ENCODE measurements at places on chromosomes 6 and 20.

DNA sequence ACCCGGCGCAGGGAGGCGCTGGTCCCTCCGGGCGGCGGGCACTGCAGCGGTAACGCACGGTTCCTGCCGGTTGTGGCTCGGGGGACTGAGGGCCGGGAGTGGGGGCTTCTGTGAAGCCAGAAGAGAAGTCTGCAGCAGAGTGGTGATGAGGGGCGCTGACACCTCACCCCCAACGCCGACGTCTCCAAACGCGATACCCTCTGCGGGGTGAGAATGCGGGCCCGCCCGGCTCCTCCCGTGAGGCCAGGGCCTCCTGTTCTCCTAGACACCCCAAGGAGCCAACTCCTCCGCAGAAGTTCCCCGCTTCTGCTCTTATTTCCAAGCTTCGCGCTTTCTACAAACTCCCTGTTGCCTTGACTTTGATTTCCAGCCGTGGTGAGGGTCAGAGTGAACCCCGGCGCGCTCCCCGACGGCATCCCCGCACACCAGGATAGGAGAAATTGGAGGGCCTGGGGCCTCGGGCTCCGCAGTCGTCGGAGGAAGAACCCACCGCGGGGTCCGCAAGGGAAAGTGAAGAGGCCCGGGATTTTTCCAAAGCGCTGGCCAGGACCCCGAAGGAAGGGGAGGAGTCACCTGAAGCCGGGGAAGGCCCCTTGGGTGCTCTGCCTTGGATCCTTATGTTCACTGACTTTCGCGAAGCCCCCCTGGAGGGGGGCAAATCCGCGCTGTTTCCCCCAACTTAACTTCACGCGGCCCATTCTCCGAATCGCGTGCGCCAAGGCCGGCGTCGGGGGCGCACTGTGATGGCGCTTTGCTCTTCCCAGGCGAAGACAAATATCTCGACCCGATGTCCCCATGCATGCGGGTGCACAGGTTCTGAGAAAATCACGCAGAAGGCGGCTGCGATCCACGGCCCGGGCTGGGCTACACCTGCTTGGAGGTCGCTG lies 3.1 kb upstream of the INSM1 start:
- no peak for DNase-seq

DNA sequence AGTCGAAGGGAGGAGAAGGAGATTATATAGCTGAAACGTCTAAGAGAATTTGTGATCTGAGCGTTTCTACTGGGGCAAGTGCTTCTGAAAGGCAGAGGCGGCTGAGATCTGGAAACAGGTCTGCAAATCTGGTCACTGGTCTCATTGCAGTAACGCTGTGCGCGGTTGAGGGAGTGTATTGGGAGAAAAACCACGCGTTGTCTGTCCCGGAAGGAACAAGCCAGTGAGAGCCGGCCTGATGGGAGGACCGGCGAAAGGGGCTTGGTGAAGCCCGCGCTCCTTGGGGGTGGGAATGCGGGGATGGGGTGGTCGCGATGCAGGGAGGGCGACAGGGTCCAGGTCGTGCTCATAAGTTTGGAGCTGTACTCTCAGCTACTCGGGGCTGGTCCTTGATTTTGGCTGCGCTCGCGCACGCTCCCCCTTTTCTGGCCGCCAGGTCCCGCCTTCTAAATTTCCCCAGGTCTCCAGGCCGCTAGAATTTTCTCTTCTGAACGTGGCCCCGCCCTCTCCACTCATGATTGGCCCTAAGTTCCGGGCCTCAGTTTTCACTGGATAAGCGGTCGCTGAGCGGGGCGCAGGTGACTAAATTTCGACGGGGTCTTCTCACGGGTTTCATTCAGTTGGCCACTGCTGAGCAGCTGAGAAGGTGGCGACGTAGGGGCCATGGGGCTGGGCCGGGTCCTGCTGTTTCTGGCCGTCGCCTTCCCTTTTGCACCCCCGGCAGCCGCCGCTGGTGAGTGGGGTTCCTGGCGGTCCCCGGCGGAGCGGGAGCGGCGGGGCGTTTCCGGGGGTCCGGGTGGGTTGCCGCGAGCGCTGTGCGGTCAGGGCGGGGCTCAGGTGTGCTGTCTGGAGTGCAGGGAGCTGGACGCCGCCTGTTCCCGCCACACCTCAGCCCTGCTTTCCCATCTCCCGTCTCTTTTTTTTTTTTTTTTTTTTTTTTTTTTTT lies at the start of gene MICB:
Gene MICB, plus strand, starts transcription at position 615 of the 946 bp plus-strand sequence. Its CDS starts 49 bp downstream, at position 664.
- peak; percentile 82 for DNase-seq

GRCh38 chr20:63739130-63740069 lies at the start of gene SLC2A4RG:
SLC2A4RG (plus strand) TSS chr20:63739776; CDS start chr20:63739913, 137 bp downstream.
- peak; percentile 84 for DNase-seq

- no peak for DNase-seq
Observed at GRCh38 chr6:11085758-11086435, 7.7 kb upstream of the SMIM13 start.

DNA sequence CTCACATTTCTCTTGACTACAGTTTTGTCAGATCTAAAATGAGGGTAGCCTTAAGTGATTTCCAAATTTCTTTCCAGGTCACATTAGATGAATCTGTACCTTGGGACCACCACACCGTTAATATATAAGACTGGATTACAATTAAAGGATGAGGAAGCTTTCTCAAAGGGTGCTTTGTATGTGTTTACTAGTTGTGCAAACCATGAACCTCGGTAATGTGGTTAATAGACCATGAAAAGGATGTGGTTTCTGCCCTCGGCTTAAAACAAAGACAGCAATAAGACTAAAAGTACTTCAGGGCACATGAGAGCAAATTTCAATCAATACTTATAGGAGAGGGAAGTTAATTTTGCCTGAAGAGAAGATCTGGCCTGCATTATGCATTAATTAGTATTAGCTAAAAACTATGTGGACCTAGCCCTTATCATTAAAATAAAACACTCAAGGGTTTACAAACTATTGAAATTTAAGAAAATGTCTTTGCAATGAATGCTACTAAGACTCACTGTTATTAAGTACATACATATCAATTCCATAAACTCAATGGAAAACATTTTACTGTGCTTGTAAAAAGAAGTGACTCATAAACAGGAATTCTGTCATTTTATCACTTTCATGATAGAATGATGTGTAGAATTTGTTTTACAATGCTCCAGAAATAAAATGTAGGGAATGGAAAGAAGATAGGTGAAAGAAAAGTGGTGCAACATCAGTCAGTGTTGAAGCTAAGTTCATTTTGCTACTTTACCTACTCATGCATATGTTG lies 936 bp upstream of the TMX4 start:
- no peak for DNase-seq

- DNase-seq, result no peak
Observed at GRCh38 chr20:45083127-45083526, 17.8 kb downstream of the KCNS1 start.

GRCh38 chr6:159172091-159172491 lies 2.9 kb downstream of the FNDC1 start:
- DNase-seq, result no peak

DNA sequence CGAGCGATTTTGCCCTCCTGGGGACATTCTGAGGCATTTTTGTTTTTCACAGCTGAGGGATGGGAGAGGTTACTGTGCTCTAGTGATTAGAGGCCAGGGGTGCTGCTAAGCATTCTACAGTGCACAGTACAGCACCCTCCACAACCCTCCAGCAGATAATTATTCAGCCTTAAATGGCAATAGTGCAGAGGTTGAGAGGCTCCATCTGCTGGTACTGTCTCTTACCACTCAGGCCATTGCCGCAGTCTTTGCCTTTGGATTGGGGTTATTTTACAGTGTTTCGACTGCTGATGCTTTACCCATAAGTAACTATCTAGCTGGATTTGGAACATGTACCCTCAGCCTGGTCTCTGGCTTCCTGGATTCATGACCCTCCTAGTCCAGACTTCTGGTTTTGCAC lies 705.3 kb downstream of the KIF16B start:
- DNase-seq, result no peak

GRCh38 chr20:41570557-41570956 lies 47.6 kb downstream of the CHD6 start:
- no peak for DNase-seq

DNA sequence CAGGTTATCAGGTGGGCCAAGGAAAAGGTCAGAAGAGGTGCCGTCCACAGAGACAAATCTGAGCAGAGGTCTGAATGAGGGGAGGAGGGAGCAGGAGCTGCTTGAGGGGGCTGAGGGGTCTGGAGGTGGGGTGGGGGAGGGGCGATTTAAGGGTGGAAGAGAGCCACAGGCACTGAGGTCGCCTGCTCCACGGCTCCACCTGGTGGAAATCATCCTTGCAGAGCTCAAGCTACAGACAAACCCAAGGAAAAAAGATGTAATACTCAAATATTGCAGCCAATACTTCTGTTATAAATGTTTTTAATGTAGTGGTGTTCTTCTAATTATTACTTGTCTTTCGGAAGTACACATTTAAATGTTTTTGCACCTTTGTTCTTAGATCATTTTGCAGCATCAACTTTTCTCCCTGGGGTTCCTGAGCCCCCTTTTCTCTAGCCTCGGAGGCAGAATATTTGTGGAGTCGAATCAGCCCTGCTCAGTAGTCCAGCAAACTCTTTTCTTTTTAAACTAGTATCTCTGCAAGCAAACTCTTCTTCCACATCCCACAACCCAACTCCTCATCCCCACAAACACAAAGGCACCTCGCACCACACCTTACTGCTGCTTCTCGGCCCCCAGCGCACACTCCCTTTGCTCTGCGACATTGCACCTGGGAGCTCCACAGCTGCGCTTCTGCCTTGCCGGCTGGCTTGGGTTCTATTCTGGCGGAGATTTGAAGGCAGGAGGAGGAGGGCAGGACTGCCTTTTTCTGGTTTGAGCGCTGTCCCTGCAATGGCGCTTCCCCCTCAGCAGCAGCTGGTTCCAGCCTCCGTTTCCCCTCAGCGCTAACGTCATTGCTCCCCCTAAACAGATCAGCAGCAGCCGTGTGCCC lies 51.0 kb upstream of the TFAP2A start:
- peak; percentile 73 for DNase-seq

DNA sequence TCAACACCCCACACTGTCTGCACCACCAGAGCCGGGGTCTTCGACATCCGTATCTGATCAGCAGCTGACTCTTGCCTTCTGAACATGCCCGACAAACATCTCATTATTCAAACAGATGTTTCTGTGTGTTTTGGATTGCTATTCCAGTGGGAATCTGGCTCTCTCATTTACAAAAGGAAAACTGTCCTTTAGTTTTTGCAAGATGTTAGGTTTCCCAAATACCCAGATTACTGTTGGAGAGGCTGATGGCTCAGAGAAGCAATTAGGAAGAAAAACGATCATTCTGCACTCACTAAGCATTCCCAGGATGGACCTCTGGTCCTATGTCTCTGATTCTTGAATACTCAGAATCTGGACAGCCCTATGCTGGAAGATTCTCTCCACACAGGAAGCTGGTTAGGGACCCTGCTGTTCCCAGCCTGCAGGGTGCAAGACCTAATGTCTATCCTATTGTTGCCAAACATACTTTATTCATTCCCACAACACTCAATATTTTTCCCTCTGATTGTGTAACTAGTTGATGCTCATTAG lies 532.9 kb downstream of the CDH26 start:
- no peak for DNase-seq

DNA sequence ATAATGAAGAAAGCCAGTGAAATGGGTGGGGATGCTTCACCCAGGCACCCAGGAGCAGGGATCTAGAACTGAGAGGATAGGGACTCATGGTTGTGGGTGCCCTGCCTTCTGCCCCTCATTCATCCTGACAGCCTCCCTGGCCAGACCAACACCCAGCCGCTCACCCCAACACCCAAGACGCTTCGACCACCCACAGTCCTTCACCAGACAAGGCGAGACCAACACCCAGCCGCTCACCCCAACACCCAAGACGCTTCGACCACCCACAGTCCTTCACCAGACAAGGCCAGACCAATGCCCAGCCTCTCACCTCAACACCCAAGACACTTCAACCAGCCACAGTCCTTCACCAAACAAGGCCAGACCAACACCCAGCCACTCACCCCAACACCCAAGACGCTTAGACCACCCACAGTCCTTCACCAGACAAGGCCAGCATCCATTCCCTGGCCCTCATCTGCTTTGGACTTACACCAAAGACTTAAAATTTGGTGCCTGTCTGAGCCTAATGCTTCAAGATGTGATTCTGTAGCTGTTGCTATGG lies 131.5 kb downstream of the ANKRD60 start:
- no peak for DNase-seq

GRCh38 chr20:54688476-54688875 lies 213.1 kb downstream of the DOK5 start:
- no peak for DNase-seq

GRCh38 chr20:4095639-4096038 lies 80.3 kb upstream of the RNF24 start:
- no peak for DNase-seq

DNA sequence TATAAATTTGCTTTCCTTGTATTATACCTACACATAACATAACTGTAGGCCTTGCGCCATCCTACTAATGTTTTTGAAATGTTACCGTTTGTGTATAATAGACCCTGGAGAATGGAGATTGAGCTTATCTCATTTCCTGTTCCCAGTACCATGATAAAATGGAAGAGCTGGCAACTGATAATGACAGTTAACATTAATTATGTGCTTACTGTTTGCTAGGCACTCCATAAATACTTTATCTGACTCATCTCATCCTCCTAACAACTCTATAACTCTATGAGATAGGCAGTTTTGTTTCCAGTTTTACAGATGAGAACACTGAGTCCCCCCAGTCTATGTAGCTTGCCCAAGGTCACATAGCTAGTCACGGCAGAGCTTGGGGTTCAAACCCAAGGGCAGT lies 396.7 kb downstream of the SYNE1 start:
- DNase-seq, result no peak

DNA sequence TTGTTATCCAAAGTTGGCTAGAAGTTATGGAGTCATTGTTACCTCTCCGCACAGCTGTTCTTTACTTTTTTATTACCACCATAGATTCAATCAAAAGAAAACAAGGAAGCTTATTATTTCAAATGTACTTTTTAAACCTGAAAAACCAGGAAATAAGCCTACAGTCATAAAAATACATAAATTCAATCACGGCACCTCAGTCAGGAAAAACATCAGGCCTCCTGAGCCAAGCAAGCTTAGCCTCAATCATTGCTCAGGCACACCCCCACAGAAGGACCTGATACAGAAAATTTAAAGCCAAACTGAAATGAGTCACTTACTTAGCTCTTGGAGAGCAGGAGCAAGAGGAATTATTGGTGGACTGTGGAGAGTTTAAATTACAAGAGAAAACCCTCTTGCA lies 44.3 kb downstream of the MARCKS start:
- no peak for DNase-seq

DNA sequence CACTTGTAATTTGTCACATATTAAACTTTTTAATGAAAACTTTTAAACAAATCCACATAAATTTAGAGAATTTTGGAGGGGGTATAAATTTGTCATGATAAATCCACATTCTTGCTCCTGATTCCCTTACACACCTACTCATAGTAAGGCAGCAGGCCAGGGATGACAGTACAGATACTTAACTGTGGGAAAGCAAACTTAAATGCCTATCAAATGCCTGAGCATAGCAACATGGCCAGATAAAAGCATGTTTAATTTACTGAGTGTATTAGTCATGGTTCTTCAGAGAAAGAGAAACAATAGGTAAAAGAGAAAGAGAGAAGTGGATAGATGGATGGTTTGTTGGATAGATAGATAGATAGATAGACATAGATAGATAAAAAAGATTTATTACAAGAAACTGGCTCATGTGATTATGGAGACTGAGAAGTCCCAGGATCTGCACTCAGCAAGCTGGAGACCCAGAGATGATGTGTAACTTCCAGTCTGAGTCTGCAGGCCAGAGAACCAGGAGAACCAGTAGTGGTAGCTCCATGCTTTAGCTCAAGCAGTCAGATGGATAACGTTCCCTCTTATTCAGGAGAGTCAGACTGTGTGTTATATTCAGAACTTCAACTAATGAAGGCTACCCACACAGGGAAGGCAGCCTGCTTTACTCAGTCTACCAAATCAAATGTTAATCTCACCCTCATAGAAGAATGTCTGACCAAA lies 15.9 kb upstream of the ADGRF1 start:
- DNase-seq, result no peak

Measured in ecto neural progenitor cell (in vitro differentiated cells).